GM20000 (cell line): ENCODE measurements at places on chromosomes 5 and 9.

DNA sequence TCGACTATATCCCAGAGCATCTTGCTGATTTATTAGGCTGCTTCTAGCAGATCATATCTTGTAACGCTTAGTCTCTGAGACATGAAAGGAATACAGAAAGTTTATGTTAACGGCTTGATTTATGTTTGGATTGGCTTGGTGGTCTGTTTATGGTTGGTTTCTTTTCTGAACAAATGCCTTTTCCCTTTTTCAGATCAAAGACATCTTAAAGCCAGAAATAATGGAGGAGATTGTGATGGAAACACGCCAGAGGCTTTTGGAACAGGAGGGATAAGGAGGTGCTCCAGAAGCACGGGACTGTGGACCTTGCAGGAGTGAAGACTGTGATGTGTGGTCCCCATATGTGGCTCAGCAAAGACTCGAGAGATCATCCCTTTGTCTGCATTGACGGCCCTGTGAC lies 9.9 kb downstream of the EXOSC2 start:
- DNase-seq = no peak

DNA sequence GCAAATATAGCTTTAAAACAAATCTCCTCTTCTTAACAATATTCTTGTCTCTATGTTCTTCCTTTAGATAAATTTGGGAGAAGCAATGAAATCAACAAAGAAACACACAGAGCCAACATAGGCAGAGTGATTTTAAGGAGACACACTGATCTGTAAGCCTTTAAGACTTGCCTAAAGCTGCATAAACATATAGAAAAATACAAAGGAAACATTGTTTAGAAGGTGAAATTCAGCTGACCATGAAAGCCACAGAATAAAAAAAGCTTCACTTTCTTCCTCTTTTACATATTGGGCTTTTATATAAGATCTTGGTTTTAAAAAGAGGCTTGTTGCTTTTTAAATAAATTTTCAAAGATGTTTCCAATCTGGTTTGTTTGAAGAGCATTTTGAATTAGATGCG lies 1277.5 kb downstream of the EFNA5 start:
- DNase-seq = no peak

GRCh38 chr5:113199122-113199905 lies 222.7 kb downstream of the DCP2 start:
- no peak for DNase-seq

DNA sequence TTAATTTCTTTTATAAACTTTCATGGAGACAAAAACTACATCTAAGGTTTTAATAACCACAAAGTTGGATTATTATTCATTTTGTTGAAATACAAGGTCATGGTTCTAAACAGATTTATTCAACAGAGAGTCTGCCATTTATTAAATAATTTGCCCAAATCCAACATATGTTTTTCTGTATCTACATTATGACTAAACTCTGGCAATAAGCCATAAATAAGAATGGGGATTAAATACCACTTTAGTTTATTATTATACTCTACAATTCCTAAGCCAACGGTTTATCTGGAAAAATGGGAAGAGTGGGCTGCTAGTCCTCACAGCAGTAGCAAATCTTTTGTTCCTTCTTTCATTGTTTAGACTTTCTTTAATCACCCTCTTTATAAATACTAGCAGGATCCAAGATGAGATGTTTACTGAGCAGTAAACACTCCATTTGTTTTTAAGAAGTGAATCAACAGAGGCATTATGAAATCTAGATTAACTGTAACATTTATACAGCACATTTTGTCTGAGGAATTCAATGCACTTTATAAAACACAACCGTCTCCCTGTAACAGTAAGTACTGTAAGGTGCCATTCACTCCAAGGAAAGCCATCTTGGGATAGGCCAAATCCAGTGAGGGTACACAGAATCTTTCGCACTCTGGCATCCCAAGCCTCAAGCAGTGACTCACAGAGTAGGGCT lies 89.7 kb downstream of the DROSHA start:
- no peak for DNase-seq

- DNase-seq = no peak
Measured at GRCh38 chr9:97930972-97931371, 7.0 kb downstream of the HEMGN start.

DNA sequence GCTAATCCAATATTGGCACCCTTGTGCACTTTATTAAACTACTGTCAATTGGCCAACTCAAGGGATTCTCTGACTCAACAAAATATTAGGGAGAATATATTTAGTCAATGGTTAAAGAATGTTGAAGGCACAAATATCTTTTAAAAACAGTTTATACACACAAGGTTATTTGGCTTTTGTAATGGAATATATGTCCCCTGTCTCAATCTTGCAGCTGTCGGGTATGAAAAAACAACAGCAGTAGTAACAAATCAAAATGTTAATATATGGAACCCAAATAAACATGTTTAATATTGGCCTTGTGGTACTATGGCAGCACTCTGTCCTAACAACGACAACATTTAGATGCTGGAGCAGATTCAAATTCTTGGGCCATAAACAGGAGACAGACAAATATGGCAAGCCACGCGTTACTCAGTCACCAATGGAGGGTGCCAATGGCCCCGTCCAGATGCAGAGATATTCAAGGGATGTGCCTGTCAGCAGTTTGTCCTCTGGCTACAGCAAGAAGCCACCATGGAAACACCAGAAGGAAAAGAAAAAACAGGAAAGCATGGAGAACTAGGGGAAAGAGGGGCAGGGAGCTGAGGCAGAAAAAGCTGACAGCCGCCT lies 342.0 kb downstream of the NDUFS4 start:
- DNase-seq = no peak

DNA sequence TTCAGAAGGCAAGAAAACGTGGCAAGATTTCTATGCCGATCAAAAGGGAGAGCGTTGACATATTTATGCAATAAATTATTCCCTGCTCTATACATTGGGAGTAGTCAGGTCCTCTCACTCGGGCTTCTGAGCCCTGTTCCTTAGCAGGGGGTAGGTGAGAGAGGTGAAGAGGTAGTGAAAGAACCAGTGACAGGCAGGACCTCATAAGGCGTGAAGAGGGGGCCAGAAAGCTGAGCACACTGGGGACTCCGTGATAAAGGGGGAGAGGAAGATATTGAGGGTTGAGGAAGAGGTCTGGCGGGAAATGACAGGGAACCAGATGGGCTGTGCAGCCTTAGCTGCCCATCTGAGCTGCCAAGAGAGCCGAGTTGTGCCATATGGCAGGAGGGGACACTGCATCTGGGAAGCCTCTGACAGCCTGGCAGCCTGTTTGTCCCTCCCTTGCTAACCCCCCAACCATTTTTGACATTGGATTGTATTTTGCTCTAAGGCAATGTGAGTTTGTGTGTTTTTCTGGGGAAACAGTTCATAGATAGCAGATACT lies 782 bp upstream of the CDC20B start:
- peak; percentile 44 for DNase-seq

DNA sequence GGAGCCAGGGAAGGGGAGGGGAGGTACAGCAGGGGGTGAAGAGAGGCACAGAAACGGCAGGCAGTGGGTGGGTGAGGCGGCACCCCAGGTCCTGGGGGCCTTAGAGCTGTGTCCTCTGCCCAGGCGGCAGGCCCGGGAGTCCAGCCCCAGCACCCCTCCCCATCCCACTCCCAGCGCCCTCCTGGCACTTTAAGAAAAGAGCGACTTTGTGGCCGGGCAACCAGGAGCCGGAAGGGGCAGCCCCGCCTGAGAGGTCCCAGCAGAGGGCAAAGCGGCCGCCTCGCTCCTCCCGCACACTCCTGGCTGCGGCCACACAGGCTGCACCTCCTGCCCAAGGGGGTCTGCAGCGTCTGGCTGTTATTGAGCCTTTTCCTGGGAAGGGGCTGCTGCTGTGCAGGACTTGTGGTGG lies 42.6 kb downstream of the NACC2 start:
- DNase-seq = no peak

GRCh38 chr5:130642461-130642860 lies 522.6 kb downstream of the HINT1 start:
- DNase-seq = no peak

- no peak for DNase-seq
Measured at GRCh38 chr5:168972731-168973130, 328.2 kb downstream of the SLIT3 start.

- DNase-seq = no peak
Measured at GRCh38 chr5:173873306-173873922, 14.7 kb upstream of the CPEB4 start.

GRCh38 chr9:17068671-17069070 lies 66.2 kb upstream of the CNTLN start:
- no peak for DNase-seq

DNA sequence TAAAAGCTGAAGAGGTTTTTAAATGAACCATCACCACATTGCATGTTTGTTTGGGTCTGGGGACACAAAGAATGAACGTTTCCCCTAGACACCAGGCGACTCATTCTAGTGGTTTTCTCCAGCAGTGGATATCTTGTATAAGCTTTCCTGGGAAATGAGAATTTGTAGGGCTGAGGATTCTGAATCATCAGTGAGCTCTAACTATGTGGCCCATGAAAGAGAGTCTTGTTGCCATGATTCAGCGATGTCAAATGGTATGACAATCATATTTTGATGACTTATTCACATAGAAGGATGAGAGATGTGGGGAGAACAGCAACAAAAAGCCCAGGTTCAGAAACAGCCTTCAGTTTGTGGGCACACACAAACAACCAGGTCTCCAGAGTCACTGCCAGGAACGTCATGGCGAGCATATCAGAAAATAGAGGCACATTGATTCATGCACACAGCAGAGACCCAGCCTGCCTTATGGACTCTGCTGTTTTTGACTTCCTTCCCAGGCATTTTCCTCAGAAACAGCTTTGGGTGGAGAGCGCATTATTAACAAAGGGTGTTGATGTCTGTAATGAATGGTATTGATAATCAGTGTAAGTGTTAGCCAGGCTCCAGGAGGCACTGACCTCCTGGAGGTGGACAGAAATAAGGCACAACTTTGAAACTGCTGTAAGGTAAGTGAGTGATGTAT lies 13.3 kb downstream of the ZNF474 start:
- no peak for DNase-seq

DNA sequence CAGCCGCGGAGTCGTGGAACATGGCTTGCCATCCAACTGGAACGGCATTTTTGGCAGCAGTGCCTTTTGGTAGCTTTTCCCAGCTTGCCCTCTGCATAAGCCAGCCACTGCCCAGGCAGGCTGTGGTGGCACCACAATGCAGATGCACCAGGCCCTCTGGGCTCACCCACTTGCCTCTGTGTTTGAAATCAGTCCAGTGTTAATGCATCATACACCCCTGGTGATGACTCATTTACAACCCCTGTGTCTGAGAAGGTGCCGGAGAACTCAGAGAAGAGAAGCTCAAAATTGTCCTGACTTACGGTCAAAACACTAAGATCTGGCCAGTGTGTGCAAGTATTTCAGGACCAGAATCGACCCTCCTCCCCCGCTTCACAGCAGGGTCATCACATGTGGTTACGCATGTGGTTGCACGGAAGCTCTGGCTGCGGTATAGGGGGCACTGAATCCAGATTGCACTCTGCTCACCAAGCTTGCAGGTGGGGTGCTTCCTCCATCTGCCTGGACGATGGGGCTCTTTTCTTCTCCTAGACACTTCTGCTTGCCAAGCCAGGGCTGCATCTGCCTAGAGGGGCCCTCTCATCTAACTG lies 66.5 kb upstream of the SMIM15 start:
- DNase-seq = peak; percentile 29

- no peak for DNase-seq
Measured at GRCh38 chr9:131593091-131593820, 47.9 kb downstream of the PRRT1B start.

- DNase-seq = peak; percentile 44
Measured at GRCh38 chr5:33890131-33891032, 1.4 kb downstream of the ADAMTS12 start.

GRCh38 chr5:172411484-172412072 lies 42.7 kb downstream of the SH3PXD2B start:
- DNase-seq = no peak

DNA sequence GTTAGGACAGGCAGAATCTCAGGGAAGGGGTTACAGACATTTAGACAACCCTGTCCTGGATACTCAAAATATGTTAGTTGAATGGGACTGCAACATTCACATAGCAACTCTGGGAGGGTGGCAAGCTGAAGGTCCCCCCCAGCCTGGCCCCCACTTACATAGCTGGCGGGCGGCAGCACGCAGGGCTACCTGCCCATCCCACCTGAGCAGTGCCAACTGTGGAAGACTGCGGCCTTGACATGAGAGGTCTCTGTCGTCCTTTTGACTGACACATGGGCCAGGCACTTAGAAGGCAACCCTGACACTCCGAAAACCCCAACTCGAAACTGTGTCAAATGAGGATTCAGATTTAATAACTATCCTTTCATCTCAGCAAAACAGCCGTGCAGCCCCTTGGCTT lies 16.5 kb downstream of the PAX5 start:
- no peak for DNase-seq

DNA sequence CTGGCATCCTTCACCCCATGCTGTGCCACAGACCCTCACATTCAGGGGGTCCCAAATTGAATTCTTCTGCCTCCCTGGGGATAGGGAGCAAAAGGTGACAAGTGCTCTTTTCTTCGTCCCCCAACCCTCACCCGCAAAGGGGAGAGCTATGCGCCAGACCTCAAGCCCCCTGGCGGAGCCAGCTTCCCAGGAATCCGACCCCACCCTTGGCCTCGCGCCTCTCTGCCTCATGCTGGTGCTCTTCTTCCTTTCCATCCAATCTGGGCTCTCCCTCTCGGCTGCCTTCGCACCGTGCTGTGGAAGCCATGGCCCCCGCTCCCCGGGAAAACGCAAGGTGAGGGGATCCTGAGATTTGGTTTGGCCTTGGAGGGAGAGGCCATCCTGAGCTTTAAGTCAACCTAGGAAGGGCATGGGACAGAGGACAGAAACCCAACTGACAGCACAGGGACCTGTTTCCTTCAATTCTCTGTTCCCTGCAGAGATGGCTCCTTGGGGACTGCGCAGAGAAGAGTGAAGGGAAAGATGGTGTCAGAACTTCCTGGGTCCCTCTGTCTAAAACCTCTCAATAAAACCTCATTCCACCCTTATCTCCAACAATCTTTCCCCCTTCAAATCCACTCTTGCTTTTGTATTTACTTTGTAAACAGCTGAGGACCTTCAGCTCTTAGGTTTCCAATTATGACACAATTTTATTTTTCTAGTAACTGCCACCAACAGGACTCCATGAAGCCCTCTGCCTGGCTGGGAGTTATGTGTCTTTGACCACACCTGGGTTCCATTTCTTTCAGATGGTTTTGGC lies 36.3 kb upstream of the CRB2 start:
- DNase-seq = no peak

DNA sequence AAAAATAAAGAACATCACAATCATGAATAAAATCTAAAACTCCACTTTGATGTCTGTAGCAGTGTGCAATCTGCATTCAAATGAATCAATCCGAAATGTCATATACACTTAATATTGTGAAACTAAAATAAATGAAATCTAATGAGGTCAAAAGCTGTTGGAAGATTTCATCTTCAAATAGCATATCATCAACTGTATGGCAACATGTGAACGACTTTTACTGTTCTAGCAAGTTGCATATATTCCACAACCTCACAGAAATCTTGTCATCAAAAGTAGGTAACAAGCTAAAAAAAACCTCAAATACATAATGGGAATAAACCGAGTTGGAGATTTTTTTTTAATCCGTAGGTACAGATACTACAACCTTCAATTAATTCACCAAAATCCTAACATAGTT lies 1.2 kb downstream of the PTBP3 start:
- DNase-seq = no peak
